ENCODE measurements at places on chromosomes 2 and 18.
A peak's percentile ranks its signal among the peaks of the same experiment; 100 is the strongest.

DNA sequence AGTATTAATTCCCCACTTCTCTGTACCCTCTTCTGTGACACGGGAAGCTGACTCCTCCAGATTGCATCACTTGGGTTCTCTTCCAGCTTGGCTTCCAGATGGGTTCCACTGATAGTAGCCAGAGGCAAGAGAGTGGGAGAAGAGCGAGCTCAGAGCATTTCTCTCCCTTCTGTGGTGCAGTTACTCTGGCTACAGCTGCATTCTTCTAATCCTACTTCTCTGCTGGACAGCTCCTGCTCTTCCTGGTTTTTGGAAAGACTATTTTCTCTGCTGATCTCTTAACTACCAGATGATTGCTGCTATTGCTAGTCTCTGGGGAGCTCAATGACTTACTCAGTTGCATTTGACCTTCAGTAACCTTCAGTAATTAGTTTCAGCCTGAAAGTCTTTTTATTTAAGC, 187.5 kb upstream of the MAP2 start:
- no peak for DNase-seq

DNA sequence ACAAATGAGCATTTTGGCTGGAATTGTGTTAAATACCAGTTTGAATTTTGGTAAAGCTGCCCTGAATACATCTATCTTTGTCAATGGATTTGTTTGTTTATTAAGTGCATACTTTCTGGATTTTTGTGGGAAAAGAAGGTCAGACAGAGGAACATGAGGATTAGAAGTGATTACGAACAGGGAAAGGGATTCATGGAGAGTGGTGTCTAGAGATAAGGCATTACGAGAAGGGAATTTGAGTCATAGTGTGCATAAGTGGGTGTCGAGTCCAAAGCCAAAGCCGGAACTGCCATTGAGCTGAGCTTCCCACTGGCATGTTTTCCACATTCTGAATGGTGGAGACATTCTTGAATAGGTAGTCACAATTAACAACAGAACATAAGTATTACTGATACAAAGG, 68.9 kb upstream of the EFEMP1 start:
- peak; percentile 98 for DNase-seq

GRCh38 chr2:33607905-33608304, 8.8 kb upstream of the FAM98A start:
- no peak for DNase-seq

- peak; percentile 93 for DNase-seq
These were observed 471.6 kb downstream of the DLGAP1 start for GRCh38 chr18:3983351-3983969.

DNA sequence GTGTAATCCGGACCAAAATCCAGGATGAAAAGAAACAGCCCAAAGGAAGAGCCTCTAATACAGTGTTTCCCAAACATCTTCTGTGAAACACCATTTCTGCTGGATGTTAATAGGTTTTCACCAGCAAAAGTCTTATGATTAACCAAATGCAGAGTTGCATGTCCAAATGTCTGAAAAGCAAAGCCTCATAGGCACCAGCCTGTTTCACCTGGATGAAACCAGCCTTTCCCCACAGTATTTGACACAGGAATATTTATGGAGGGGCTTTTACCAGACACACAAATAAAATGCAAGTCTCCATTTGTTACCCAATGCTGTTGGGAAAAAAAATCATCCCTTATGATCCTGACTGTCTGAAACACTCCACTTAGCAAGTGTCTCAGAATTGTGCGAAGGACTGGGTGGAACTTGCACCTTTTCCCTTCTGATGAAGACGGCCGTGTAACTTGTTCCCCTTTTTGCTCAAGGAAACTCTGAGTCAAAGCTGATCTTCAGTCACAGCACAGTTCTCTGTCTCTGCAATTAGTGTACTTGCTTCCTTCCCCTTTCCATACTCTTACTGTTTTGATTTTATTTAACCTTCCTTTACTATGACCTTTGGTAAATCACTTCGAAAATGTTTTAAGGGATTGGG, 70.3 kb upstream of the IL1R2 start:
- DNase-seq: no peak

All from astrocyte of the spinal cord (primary cell).